Adrenal gland (tissue), 19 donors: ENCODE measurements at places on chromosomes 13 and 19. TPM values are rescaled to one million over a fixed set of nuclear protein-coding genes. Genes with fewer than 3 reads are reported as not detected.

The ZNF274 gene
- 22.2 TPM for polyA plus RNA-seq

The CYP4F8 gene
- not detected for polyA plus RNA-seq

The MFSD12 gene
- 48.5 TPM for polyA plus RNA-seq

The LINGO3 gene
- not detected for polyA plus RNA-seq

The CEACAM5 gene
- polyA plus RNA-seq, result 0.40 TPM

The POMP gene
- 61.9 TPM for polyA plus RNA-seq

The ALKBH6 gene
- 39.2 TPM for polyA plus RNA-seq

The ACP5 gene
- polyA plus RNA-seq, result 6.5 TPM

The C2CD4C gene
- 3.2 TPM for polyA plus RNA-seq

The PBX4 gene
- 2.9 TPM for polyA plus RNA-seq

The SLITRK6 gene
- 0.10 TPM for polyA plus RNA-seq

The GSX1 gene
- polyA plus RNA-seq, result not detected

The KCNJ14 gene
- polyA plus RNA-seq, result 0.16 TPM

The LCP1 gene
- polyA plus RNA-seq, result 91.9 TPM

The SRRM5 gene
- polyA plus RNA-seq, result 4.7 TPM

The MYH14 gene
- 3.6 TPM for polyA plus RNA-seq

The CYP4F3 gene
- 0.04 TPM for polyA plus RNA-seq

The GRK1 gene
- not detected for polyA plus RNA-seq

The DNM2 gene
- 103 TPM for polyA plus RNA-seq

The ELSPBP1 gene
- not detected for polyA plus RNA-seq

The RUBCNL gene
- 2.9 TPM for polyA plus RNA-seq

The MAMSTR gene
- 8.9 TPM for polyA plus RNA-seq

The SYT3 gene
- polyA plus RNA-seq, result 0.77 TPM

The ADGRE1 gene
- 0.07 TPM for polyA plus RNA-seq

The OR7C1 gene
- polyA plus RNA-seq, result 1.3 TPM

The S1PR5 gene
- polyA plus RNA-seq, result 0.51 TPM

The FSD1 gene
- polyA plus RNA-seq, result 0.46 TPM

The FBXO46 gene
- polyA plus RNA-seq, result 19.5 TPM

The TMTC4 gene
- polyA plus RNA-seq, result 3.9 TPM

The N4BP2L1 gene
- polyA plus RNA-seq, result 22.0 TPM

The ZNF8 gene
- polyA plus RNA-seq, result 2.4 TPM

The SIGLEC12 gene
- polyA plus RNA-seq, result 0.48 TPM
